ENCODE measurements at places on chromosomes 5 and 9.

DNA sequence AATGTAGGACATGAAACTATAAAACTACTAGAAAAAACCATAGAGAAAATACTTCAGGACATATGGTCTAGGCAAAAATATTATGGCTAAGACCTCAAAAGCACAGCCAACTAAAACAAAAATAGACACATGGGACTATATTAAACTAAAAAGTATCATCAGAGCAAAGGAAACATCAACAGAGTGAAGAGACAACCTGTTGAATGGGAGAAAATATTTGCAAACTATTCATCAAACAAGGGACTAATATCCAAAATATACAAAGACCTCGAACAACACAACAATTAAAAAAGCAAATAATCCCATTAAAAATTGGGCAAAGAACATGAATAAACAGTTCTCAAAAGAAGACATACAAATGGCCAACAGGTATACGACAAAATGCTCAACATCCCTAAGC lies 210.9 kb downstream of the PCSK1 start:
- DNase-seq, result no peak
- no peaks in the 10 kb centered on the region for H3K4me1 ChIP-seq
- H3K27me3 ChIP-seq, result no peaks in the 10 kb centered on the region

DNA sequence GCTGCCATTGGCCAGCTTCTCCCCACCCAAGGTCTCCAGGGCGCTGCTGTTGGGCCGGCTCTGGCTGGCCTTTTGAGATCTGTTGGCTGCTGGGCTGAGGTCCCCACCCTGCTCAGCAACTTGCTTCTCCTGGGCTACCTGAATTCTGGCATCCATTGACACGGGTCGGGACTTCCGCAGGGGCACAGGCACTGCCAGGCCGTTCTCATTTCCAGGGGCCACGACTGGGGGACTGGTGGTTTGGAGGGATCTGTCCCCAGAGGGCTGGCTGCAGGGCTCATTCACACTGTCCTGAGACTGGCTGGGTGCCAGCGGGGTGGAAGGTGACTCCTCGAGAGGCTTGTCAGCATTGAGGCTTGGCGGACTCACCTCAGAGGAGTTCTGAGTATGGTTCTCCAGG lies 87.1 kb upstream of the FBXW11 start:
- H3K27ac ChIP-seq, result no peak overlapping the region
- no peak for DNase-seq
- H3K36me3 ChIP-seq, result no peaks in the 10 kb centered on the region

- no peak overlapping the region for H3K4me3 ChIP-seq
- H3K4me1 ChIP-seq, result no peaks in the 10 kb centered on the region
- H3K36me3 ChIP-seq, result no peaks in the 10 kb centered on the region
- no peaks in the 10 kb centered on the region for H3K27me3 ChIP-seq
- no peak for DNase-seq
Measured at GRCh38 chr5:98443881-98444280, 329.6 kb upstream of the RGMB start.

- H3K27ac ChIP-seq, result peak overlapping the region; percentile 91
- H3K27me3 ChIP-seq, result no peaks in the 10 kb centered on the region
- no peaks in the 10 kb centered on the region for H3K36me3 ChIP-seq
Measured at GRCh38 chr9:101383361-101383760, 1.4 kb downstream of the BAAT start.

GRCh38 chr9:35333551-35333950 lies 156.4 kb upstream of the RUSC2 start:
- no peaks in the 10 kb centered on the region for H3K36me3 ChIP-seq
- H3K27ac ChIP-seq, result no peak overlapping the region
- no peaks in the 10 kb centered on the region for H3K4me1 ChIP-seq
- no peaks in the 10 kb centered on the region for H3K27me3 ChIP-seq

DNA sequence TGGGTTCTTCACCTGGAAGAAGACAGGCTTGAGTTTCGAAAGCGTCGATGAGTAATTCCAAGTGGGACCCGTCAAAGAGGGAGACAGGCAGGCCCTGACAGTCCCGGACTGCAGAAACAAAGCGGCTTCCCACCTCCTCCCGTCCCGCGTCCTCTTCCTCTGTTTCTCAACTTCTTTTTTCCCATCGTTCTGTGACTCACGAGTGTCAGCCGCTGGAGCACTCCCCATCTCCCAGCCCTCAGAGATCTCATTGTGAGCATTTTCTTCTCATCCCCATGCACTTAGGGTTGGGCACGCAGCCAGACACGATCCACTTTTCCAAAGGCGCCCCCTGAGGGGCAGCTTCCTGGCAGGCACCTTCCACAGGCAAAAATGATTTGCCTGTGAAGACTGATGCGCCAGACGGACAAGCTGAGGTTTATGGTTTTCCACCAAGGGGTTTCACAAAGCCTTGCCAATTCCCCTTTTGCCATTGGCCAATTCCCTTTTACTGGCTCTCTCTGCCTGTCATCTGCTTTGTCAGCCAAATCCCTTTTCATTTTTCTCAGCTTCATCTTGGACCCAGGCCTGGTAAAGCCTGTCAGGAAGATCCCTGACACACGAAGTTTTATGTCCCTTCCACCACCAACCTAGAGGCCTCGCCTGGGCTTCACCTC lies 86.5 kb upstream of the ANKRD55 start:
- no peak overlapping the region for H3K27ac ChIP-seq
- no peak for DNase-seq
- no peaks in the 10 kb centered on the region for H3K36me3 ChIP-seq
- H3K4me1 ChIP-seq, result no peaks in the 10 kb centered on the region
- no peaks in the 10 kb centered on the region for H3K27me3 ChIP-seq
- no peak overlapping the region for H3K4me3 ChIP-seq
